Stimulated activated CD4-positive, alpha-beta T cell treated with anti-CD3 and anti-CD28 coated beads, Interleukin-2, amount 100 ng/mL, for 24 hours (primary cell): ENCODE measurements at places on chromosomes 5 and 9.

DNA sequence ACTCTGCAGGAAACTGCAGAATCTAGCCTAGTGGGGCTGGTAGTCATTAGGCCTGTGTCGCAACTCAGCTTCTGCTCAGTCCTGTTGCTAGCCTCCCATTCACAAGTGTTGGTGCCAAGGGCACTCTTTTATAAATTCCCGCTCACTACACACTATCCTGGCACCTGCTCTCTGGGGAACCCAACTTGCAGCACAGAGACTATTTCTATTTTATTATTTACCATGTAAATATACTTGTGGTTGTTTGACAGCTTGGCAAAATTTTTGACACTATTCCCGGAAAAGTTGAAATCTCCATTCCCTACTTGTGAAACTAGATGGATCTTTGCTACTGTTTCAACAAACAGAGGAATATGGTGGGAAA, 20.4 kb upstream of the SMC2 start:
- no peak for DNase-seq

- no peak for DNase-seq
Observed at GRCh38 chr9:27088981-27089380, 20.0 kb upstream of the TEK start.

- no peak for DNase-seq
Observed at GRCh38 chr5:150561571-150562275, 53.8 kb downstream of the NDST1 start.

- no peak for DNase-seq
Observed at GRCh38 chr9:89777544-89777943, 172.7 kb downstream of the GADD45G start.

DNA sequence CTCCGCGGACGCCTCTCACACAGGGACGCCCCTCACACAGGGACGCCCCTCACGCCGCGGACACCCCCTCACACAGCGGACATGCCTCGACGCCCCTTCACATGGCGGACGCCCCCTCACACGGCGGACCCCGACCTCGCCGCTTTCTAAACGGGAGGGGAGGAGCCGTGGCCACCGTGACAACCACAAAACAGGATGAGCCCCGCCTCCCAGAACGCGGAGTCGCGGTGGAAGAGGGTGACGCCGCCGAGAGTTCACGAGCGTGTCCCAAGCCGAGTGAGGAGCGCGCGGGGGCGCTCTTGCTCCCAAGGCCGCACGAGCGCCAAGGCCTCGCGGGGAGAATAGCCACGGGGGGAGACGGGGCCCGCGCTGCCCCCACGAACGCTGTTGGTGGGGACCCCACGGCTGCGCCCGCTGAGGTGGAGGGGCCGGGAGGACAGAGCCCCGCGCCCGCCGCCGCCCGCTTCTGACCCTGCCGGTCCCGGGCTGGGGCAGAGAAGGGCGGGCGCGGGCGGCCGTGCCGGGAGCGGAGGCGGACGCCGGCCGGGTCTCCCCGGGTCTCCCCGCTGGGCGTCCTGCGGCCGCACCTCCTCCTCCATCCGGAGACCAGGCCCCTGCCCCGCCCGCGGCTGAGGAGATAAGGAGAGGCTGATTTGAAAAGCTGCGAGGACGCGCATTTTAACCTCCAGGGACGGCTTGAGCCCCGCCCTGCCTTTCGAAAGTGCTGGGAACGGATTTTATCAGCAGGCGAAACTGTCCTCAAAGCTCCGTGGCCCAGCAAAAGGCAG, 3.9 kb upstream of the NKD2 start:
- DNase-seq: peak; percentile 52

DNA sequence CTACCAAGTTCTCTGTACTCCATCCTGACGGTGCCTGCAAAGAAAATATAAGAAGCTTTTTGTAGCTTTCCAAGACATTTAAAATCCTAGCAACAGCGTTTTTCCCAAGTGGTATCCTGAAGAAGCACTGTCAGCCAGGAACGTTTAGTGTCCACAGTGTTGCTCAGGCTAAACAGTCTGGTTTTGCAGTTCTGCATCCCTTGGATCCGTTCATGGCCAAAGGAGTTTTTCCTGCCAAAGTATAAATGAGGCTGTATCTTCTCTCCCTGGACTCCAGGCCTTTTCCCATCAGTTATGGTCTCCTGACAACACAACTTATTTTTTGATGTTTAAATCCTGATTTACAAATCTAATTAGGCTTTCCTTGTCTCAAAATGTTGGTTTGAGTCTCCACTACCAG, 925.8 kb downstream of the TLE1 start:
- DNase-seq: no peak

- DNase-seq: no peak
Observed at GRCh38 chr5:155381654-155382053, 368.1 kb downstream of the KIF4B start.

GRCh38 chr5:154819546-154819945, 30.9 kb downstream of the FAXDC2 start:
- no peak for DNase-seq

DNA sequence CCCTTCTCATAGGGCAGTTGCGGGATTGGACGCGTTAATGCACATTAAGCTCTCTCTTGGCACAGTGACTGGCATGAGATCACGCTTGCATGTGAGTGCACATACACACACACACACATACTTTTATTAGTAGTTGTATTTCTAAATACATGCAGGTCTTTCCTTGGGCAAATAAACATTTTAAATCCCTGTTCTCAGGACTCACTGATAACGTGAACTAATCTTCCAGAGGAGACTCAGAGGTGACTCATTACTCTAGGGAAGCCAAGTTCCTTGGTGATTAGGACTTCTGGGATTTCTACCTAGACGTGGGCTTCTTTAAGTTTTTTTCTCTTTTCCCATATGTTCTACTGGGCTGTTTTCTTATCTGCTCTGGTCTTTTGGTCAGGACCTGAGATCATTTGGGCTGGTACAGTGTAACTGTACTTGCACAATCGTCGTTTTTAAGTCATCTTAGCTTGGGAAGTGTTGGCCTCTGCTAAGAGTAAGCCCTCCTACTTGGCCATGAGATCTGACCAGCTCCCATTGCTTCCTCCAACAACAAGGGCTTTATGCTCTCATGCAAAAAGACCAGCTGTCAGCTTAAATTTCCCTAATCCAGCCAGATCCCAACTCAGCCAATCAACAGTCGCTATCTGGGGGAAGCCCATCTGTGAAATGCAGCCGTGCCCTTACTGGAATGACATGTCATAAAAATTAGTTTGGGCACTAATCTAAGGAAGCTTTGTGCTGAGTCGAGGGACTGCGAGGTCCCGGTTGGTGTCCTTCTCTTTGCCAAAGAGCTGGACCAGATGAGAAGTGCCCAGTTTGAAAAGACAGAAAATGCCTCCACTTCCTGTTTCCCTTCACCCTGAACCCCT, 176.4 kb upstream of the ANKRD55 start:
- DNase-seq: no peak

- DNase-seq: no peak
Observed at GRCh38 chr5:106600803-106601202, 1069.9 kb downstream of the EFNA5 start.

GRCh38 chr9:112699230-112699629, 18.7 kb downstream of the INIP start:
- no peak for DNase-seq

DNA sequence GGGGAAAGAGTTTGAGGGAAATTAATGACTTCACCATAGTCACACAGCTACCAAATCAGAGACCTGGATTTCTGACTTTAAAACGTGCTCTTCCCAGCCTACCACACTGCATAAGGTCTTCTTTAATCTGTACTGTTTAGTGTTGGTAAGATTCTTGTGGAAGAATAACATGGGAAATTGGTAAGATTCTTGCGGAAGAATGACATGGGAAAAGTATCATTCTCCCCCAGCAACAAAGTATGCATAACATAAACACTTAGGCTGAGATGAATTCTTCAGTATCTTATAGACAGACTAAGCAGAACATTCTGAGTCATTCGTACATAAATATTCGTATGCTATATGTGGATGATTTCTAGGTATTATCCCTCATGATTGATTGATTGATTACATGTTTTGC, 170.4 kb downstream of the FOCAD start:
- no peak for DNase-seq
